Activated T-cell treated with anti-CD3 and anti-CD28 coated beads for 4 hours (primary cell): ENCODE measurements at places on chromosomes 13 and 19.

DNA sequence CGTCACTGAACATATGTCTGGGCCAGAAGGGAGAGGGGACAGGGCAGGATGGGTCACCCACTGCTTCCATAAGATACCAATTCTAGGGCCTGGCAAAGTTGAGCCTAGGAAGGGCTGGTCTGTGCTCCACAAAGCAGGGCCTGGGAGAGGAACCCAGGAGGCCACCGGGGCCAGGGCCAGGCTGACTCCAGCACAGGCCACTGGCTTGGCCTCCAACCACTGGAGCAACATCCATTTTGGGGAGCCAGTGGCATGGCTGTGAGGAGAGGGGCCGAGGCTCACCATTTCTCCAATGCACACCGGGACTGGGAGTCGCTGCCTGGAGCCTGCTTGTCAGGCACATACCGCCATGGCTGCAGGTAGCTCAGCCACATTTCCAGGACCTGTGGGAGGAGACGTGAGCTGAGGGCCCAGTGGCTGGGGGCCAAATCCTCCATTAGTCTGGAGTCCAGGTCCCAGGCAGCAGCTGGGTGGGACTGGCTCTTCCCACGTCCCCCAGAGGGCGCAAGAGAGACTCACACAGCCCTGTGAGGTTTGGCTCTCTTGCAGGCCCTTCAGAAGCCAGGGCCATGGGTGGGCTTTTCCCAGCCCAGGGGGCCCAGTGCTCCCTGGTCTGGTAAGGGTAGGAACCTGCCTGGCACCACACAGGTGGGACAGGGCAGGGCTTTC lies 27.7 kb downstream of the TUBA3C start:
- no peak for DNase-seq

DNA sequence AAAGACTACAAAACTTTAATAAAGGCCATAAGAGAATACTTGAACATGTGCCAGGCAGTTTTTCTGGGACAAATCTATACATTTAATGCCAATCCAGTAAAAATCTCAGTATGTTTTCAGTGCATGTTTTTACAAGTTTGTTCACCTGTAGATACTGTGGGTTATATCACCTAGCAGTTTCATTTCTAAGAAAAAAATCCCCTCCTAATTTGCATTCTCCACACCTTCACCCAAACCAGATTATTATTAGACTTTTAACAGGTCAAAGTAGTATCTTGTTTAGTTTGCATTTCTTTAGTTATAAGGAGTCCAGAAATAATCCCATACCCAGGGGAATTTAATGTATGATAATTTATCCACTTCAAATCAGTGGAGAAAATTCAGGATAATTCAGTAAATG lies 17.0 kb upstream of the LPAR6 start:
- no peak for DNase-seq

DNA sequence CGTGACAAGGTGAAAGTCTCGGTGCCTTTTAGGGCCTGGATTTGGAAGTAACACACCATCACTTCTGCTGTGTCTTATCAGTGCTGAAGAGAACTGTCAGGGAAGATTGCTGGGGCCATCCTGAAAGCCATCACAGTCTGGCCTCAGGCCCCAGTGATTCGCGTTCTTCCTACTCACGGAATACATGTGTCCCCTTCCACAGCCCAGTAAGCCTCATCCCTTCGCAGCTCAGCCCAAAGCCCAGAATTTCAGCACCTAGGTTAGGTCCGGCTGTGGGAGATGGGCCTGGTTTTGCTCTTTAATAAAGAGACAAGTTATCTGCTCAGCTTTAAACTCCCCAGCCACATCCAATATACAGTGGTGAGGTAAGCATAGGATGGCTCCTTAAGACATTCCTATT lies 113.0 kb upstream of the SPACA7 start:
- no peak for DNase-seq

DNA sequence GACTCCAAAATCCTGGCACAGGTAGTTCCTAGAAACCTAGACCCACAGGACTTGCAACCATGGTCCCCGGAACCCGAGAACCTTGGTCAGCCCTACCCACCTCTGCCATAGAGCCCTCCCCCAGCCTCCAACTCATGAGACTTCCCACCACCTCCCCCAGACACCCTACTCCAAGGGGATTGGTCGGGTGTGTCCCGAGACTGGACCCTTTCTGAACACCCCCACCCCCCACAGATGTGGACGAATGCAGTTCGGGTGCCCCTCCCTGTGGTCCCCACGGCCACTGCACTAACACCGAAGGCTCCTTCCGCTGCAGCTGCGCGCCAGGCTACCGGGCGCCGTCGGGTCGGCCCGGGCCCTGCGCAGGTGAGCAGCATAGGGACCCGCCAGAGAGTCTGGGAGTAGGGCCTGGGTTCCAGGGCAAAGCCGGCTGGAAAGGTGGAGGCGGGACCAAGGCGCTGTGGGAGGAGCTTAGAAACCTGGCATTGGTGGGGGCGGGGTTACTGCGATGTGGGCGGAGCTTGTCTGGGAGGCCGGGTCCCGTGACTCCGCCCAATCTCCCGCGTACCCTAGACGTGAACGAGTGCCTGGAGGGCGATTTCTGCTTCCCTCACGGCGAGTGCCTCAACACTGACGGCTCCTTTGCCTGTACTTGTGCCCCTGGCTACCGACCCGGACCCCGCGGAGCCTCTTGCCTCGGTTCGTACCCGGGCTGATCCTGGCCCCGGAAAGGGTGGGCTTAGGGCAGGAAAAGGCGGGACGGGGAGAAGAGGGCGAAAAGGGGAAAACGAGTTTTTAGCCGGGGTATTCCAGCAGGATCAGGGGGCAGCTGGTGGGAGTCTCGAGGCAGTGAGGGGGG lies 11.9 kb downstream of the LTBP4 start:
- DNase-seq = peak; percentile 86

DNA sequence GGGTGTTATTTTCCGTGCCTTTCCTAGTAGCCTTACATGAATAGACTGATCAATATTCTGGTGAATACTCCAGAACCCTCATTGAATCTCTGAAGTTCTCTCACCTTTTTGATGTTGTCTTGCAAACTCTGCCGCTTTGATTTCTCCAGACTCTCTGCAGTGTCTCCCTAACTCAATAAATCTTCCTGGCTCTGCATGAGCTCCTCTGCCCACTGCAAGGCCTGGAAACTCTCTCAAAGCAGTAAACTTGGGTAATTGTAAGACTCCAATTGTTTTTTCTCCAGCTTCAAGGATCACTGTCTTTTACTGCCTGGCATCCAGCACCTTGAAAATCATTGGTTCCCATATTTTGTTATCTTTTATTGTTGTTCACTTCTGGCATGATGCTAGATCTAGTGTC lies 198.4 kb downstream of the GPC5 start:
- DNase-seq = no peak

- no peak for DNase-seq
These were observed 5.5 kb downstream of the ISYNA1 start for GRCh38 chr19:18432275-18433014.

- no peak for DNase-seq
These were observed 15.9 kb upstream of the IGLON5 start for GRCh38 chr19:51295382-51296126.

- no peak for DNase-seq
These were observed 72.7 kb downstream of the ZNF254 start for GRCh38 chr19:24159707-24160106.

GRCh38 chr19:35797663-35798062 lies 15.0 kb downstream of the PRODH2 start:
- DNase-seq = no peak

- peak; percentile 68 for DNase-seq
These were observed 1.0 kb downstream of the MBOAT7 start for GRCh38 chr19:54188215-54188871.

GRCh38 chr13:113182046-113182445 lies 23.6 kb downstream of the PROZ start:
- DNase-seq = no peak

GRCh38 chr13:62887046-62887445 lies 1471.4 kb upstream of the PCDH20 start:
- no peak for DNase-seq

DNA sequence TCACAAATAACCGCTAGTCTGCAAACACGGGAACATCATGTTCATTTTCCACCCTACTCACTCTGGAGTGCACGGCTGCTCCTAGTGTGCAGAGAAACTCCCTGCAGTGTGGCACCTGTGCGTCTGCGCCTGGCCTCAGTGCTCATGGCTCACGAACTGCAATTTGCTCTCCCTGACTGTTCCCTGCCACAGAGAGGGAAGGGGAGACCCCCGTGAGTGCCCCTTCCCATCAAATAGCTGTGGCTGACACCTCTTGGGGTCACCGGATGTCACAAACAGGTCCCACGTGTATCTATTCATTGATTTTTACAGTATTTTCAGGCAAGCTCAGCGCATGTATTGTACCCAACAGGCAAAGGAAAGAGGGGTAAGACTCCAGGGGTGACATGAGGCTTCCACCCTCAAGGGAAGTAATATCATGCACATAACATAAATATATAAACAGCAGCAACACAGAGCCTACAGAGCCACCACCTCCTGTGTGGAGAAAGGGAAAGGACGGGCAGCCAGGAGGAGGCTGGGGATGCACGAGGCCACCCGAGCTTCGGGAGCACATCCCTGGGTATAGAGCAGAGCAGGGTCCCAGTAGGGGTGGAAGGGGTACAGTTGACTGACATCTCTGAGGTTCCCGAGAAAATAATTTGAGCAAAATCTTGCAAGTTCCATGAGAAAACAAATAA lies 140.3 kb upstream of the SOX1 start:
- DNase-seq = no peak

DNA sequence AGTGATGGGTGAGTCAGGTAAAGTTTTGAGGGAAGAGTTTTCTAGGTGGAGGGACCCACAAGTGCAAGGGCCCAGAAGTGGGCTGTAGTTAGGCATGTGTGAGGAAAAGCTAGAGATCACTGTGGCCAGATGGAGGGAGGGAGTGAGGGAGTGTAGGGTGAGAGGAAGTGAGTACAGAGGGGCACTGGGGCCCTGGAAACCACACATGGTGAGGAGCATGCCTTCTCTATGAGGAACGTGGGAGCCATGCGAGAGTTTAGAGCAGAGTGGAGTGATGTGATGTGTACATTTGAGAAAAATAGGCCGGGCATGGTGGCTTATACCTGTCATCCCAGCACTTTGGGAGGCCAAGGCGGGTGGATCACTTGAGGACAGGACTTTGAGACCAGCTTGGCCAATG lies 14.7 kb upstream of the SHKBP1 start:
- DNase-seq = no peak

- DNase-seq = peak; percentile 41
These were observed at the start of gene PRKCG for GRCh38 chr19:53881482-53882390. TSS of gene PRKCG (plus strand) at chr19:53882197. CDS start at chr19:53882495, 298 bp downstream.

GRCh38 chr13:48853728-48854102 lies 122.0 kb upstream of the FNDC3A start:
- DNase-seq = no peak

GRCh38 chr19:55484593-55485438 lies at the start of gene NAT14:
TSS of gene NAT14 (plus strand) at chr19:55485188. CDS start at chr19:55485709, 521 bp downstream.
- peak; percentile 42 for DNase-seq

DNA sequence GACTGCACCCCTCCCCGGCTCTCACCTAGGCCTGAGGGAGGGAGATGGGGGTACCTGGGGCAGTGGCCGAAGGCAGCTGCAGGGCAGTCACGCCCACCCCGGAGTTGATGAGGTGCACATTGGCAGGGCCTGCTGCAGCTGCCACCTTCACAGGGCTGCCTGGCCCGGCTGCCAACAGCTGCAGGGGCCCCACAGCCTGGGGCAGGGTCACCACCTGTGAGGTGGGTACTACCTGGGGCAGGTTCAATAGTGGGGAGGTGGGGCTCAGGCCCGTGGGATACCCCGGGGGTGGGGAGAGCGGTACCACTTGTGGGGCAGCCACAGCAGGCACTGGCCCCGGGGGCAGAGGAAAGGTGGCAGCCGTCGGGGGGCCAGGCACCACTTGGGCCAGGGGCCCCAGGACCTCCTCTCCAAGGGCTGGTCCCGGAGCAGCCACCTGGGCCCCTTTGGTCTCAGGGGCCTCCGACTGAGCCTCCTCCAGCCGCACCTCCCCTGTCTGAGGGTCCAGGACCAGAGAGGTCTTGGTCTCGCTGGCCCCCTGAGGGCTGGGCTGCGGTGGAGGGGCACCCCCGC lies 2.7 kb downstream of the SIX5 start:
- DNase-seq = no peak

- no peak for DNase-seq
These were observed 252.1 kb upstream of the STARD13 start for GRCh38 chr13:33537676-33538075.

DNA sequence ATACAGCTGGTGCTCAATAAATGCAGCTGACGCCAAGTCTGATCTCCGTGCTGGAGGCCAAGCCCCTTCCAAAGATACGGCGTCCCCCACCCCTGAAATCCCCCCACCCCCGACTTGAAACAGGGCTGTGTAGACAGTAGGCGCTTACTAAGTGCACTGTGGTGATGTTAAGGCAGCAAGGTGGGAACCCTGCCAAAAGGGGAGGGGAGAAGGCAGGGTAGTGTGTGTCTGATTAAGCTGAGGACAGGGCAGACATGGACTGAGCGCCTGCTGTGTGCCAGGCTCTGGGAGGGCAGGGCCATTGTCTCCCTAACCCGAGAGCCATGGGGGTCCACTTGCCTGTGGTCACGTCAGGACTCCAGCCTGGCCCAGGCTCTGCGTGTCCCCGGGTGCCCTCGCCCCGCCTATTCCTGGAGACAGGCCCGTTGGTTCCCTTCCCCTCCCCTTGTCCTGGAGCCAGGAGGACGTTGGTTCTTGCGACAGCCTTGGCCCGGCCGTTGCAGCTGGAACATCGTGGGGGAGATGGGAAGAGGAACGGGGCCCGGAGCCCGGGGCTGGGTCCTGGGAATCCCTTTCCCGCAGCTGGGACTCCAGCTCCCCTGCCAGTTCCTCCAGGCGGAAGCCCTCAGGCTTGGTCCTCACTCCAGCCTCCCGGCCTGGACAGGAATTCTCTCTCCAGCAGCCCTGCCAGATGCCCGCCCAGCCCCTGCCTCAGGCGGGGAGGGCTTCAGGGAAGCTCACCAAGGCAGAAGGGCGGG lies 1.7 kb upstream of the ELANE start:
- DNase-seq = no peak

- no peak for DNase-seq
These were observed 7.0 kb upstream of the TMC4 start for GRCh38 chr19:54179921-54180461.

- DNase-seq = no peak
These were observed 20.2 kb upstream of the DGKH start for GRCh38 chr13:42028113-42028799.

- no peak for DNase-seq
These were observed 67.0 kb downstream of the LATS2 start for GRCh38 chr13:20994441-20994821.

DNA sequence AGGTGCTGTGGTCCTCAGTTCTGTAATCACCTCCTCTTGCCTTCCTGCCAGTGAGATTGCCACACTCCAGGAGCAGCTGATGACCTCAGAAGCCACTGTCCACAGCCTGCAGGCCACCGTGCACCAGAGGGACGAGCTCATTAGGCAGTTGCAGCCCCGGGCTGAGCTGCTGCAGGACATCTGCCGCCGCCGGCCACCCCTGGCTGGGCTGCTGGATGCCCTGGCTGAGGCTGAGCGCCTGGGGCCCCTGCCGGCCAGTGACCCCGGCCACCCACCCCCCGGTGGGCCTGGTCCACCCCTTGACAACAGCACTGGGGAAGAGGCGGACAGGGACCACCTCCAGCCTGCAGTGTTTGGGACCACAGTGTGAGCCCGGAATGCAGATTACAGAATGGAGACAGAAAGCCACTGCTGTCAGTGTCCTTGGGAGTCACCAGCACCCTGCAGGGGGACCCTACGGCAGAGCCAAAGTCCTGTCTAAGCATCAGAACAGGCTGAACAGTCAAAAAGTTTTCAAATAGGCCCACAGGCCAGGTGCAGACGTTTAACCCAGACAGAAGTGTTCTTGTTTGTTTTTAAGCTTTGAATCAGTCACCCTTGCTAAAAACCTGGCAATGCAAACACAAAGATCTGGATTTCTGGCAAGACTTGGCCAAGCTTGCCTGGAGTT lies 4.2 kb downstream of the VMAC start:
- DNase-seq = no peak
